ENCODE measurements at places on chromosomes 16 and 17.

DNA sequence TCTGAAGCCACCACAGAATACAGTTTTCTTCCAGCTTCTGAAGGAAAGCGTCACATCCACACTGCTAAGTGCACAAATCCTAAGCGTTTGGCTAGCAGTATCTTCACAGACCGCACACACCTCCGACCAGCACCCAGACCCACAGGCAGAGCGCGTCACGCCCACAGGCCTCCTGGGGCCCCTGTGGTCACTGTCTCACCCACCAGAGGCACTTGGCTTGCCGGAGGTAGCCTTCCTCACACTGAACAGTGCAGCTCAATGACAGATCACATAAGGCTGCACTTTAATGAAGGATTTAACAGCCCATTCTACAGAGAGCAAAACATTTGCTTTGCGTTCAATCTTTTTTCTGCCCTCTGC, 21.2 kb downstream of the SPHK1 start:
- H3K4me3 ChIP-seq = no peak overlapping the region
- H3K27me3 ChIP-seq = no peaks in the 10 kb centered on the region
- no peak for DNase-seq

DNA sequence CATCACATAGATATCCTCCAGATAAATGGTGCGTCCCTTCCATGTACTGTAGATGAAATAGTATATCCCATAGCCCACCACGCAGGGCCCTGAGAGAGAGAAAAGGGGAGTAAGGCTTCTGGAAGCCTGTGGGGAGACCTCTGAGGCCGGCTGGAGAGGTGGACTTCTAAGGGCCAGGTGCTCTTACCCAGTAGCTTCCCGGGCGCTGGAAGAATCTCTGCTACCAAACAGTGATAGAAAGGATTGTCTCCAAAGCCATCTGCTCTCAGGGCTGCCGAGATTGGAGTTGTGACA, 718 bp downstream of the SAT2 start:
- no peaks in the 10 kb centered on the region for H3K27me3 ChIP-seq
- peaks cover 12% of the 10 kb centered on the region for H3K36me3 ChIP-seq
- DNase-seq = no peak
- peak overlapping the region; percentile 93 for H3K4me3 ChIP-seq

- no peak overlapping the region for H3K4me3 ChIP-seq
- H3K4me1 ChIP-seq = peaks cover 8% of the 10 kb centered on the region
- H3K27me3 ChIP-seq = no peaks in the 10 kb centered on the region
- no peak for DNase-seq
Measured at GRCh38 chr16:49027420-49027819, 254.2 kb downstream of the CBLN1 start.

DNA sequence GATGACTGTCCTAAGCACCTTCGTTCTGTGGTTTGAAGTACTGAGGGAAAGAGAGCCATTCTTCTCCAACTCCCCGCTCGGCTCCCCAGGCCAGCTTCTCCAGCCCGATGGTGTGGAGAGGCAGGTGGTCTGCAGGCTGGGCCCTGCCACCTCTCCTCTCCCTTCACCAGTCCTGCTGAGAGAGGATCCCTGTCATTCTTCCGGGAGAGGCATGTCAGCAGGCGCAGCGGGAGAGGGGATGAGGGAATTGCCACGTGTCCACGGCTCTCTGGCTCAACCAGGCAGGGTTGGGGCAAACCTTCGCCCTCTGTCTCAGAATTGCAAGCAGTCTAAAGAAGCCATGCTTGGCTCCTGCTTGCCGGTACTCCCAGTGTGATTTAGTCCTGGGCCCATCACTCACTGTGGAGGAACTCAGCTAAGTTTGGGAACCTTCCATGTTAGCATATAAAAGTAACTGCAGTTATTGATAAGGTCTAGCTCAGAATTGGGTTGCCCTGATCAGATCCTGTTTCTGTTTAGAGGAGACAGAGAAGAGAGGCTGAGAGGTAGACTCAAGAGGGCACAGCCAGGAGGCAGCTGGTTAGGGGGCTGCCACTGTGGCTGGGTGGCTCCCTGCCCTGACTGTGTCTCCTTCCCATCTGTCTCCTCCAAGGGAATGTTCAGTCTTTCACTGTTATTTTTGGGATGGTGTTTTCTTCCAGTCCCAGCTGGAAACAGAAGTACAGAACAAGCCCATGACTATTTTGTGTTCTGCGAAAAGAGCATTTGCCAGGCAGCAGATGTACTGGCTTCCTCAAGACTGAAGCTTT, 17.4 kb downstream of the HS3ST3B1 start:
- peaks cover 9% of the 10 kb centered on the region for H3K4me1 ChIP-seq
- DNase-seq = no peak

GRCh38 chr16:51184702-51185433, 33.8 kb upstream of the SALL1 start:
- H3K4me1 ChIP-seq = peaks cover 14% of the 10 kb centered on the region
- H3K27me3 ChIP-seq = no peaks in the 10 kb centered on the region
- H3K27ac ChIP-seq = no peak overlapping the region
- H3K4me3 ChIP-seq = no peak overlapping the region
- DNase-seq = no peak
